HCT116 (cell line): ENCODE measurements at places on chromosomes 7 and 10.

GRCh38 chr7:134732728-134733127 lies 46.7 kb upstream of the CALD1 start:
- no peak for DNase-seq

GRCh38 chr7:143233816-143234532 lies 12.1 kb downstream of the TAS2R40 start:
- DNase-seq: no peak

DNA sequence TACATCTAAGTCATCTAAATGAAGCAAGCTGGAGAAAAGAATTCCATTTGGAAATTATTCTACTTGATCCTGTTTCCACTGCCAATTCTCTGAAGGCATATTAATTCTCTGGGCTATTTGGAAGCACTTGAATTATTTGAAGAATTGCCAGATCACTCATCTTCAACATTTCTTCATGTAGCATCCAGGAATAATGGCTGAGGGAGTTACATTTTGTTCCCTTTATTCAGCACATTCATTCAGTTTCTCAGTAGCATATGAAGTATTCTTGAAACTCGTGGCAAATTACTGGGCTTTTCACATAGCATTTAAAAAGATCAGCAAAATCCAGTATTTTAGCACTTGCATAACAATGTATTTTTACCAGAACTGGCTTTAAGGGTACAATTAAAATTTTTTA lies 127.1 kb upstream of the VIPR2 start:
- DNase-seq: no peak

- no peak for DNase-seq
Observed at GRCh38 chr7:141697211-141697871, 4.6 kb downstream of the DENND11 start.

DNA sequence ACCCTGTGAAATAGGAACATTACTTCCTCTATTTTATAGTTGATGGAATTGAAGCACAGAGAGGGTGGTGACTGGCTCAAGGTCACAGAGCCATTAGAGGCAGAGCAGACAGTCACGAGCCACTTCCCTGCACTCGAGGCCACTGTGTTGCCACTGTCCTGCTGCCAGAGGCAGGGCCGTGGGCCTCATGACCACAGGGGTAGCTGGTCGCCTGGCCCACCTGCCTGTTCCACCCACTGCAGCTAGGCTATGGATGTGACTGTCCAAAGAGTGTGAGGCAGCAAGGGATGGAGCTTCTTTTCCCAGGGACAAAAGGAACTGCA lies 38.2 kb downstream of the RPS24 start:
- no peak for DNase-seq

DNA sequence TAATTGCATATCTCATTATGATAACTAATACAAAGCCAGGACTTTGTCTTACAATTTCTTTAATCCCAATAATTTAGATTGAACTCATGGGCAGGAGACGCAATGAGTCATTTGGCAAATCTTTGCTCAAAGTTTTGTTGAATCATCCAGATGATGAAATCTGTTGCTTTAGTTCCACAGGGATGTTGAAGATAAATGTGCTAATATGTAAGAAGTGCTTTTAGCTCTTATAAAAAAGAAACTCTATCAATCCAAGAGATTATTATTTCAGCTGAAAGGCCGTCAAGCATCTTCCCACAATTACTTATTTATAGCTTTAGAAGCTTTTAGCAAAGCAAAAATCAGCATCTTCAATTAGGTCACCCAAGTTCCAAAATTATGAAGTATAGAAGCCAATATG lies 36.8 kb upstream of the ANK3 start:
- DNase-seq: no peak

- no peak for DNase-seq
Observed at GRCh38 chr10:102868911-102869257, 386 bp upstream of the AS3MT start.

- DNase-seq: no peak
Observed at GRCh38 chr10:89388806-89389205, 3.6 kb upstream of the IFIT1 start.

DNA sequence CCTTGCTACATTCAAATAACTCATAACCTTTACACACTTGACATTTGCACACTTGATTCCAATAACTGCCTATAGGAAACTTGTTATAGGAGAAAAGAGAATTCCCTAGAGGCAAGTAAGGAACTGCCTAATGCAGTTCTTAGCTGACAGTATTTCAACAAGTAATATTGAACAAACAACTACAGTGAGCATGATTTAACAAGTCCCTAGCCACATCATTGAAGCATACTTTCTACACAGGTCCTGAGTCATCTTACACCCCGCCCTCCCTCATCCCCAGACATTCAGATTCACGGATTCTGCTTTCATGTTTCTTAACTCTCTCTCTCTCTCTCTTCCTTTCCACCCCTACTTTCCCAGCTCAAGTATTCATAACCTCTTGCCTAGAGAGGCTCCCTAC lies 153.5 kb downstream of the LSM5 start:
- DNase-seq: no peak

DNA sequence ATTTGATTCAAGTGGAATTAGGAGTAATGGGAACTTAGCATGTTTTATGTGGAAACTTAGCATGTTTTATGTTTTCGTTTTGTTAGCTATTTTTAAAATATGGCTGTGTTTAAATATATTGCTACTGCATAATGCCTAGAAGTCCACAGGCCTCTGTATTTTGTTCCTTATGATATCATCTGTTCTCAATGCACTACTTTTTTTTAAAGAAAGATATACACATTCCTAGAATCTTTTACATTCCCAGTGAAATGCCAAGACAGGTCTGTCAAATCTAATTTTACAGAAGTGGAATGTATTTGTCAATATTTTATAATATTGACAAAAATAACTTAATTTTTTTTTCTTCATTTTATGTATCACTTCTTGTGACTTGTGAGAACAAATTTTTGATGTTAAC lies 51.6 kb downstream of the ST7 start:
- DNase-seq: no peak

- peak; percentile 34 for DNase-seq
Observed at GRCh38 chr7:107147464-107148393, 21.1 kb upstream of the HBP1 start.

GRCh38 chr10:72847681-72848080 lies 45.9 kb upstream of the OIT3 start:
- no peak for DNase-seq

DNA sequence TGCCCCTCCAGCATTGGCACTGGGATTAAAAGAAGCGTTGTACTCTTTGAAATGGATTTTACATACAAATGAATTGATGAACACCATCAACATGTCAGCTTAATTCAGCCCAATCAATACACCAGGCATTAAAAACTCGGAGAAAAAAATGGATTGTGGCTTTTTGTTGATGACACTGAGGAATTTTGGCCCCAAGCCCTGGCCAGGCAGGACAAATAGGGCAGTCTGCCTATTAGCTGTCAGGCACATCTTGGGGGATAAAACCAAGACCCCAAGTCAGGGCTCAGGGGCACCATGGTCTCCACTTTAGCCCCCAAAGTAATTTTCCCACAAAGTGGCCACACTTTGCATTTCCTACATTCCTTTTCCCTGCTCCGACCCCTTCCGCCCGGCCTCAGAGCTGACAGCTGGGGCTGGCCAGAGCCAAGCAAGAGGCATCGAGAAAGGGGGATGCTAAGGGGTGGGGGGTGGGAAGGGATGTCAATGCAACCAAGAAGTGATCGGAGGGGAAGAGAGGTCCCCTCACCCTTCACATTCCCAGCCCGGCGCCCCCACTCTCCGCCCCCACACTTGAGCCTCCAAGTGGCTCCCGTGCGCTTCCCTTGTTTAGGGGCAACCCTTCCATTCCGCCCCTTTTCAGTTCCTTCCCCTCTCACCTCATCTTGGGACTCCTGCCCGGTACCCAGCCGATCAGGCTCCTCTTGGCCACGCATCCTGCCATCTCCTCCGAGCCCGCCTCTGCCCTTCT lies 711 bp downstream of the HIP1 start:
- no peak for DNase-seq

GRCh38 chr7:130152493-130153210 lies 52.6 kb downstream of the TMEM209 start:
- DNase-seq: no peak

DNA sequence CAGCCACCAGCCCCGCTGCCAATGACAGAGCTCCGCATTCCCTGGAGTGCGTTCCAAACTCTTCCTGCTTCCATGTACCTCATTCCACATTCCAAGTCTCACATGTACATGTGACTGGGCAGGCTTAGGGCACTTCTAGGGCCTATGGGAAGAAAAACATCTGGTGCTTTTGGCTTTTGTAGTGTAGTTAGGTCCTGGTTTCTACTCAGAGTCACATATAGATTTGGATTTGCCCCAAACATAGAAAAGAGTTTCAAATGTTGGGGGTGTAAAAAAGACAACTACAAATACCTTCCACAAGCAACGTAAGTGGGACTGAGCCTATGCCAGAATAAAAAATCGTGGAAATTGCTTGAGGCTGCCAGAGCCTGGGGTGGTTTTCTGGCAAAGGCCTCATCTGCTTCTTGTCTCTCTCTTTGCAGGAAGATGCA lies 84.1 kb downstream of the ZNF467 start:
- DNase-seq: no peak

- no peak for DNase-seq
Observed at GRCh38 chr10:76001019-76001418, 569.6 kb downstream of the LRMDA start.

DNA sequence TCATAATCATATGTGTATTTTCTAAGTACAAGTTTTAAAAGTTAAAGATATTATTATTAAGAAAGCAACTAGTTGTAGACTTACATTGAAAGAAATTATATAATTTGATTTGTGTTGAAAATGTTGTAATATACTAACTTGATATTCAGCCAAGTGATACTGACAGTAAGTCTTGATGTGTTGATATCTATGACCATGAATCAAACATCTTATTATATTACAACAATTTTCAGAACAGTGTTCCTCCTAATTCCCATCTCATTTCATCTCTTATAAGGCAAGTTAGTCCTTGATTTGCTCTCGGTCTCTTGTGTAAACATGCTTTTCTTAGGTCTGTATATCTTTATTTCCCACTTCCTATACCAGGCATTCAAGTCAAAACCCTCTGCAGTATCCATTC lies 269.2 kb upstream of the SEMA3E start:
- DNase-seq: no peak

- no peak for DNase-seq
Observed at GRCh38 chr7:80848841-80849240, 70.0 kb downstream of the SEMA3C start.
